ENCODE measurements at places on chromosomes 6 and 20.

DNA sequence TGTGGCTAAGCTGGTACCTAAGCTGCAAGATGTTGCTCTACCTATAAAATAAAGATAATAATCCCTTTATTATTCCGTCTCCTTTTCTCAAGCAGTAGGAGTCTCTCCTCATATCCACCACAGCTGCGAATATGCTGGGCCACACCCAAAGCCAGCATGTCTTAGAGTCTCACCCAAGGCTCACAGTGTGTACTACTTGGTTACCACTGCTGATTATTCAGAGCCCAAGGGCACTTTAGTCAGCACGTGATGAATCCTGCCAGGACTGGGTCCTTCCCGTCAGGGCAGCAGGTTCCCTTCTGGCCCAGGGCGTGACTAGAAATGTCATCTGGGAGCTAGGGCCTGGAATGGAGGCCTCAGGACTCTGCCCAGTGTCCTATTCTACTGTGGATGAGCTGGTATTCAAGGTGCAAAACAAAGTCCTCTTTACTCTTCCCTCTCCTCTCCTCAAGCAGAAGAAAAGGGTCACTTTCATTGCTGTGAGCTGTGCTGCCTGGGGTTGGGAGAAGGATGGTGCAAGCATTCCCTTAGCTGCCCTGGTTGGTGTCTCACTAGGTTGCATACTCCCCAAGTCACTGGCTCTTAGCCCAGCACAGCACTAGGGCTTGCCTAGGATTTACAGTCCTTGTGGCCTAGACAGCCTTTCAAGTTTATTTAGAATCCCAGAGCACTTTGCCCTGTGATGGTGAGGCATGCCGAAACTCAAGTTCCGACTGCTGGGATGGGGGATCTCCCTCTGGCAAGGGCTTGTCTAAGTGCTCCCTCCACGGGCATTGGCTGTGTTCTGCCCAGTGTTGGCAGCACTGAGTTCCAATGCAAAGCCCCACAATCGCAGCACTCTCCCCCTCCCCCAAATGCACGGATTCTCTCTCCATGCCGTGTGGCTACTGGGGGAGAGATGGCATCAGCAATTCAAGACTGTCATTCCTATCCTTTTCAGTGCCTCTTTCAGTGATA, 320.2 kb downstream of the BTBD9 start:
- DNase-seq: no peak

GRCh38 chr6:44428682-44429081, 41.2 kb downstream of the CDC5L start:
- no peak for DNase-seq

GRCh38 chr6:20915626-20916025, 381.4 kb downstream of the CDKAL1 start:
- DNase-seq: no peak

DNA sequence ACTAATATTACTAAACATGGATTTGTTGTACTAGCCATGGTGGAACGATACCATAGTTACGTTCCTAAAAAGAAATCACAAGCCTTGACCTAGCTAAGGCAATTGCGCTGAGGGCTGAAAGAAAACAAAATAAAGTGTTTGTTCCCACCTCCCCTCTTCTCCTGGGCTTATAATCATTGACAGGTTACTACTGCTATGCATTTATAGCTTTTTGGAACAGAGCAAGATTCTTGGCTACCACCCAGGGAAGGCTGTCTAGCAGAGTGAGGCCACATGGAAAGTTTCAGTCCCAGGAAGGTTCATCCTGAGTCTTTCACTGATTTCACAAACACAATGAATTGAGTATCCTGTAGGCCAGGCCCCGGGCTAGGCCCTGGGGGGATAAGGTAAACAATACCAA, 84.6 kb downstream of the TMEM170B start:
- no peak for DNase-seq

- DNase-seq: no peak
Measured at GRCh38 chr6:161696801-161697200, 422.9 kb upstream of the AGPAT4 start.

DNA sequence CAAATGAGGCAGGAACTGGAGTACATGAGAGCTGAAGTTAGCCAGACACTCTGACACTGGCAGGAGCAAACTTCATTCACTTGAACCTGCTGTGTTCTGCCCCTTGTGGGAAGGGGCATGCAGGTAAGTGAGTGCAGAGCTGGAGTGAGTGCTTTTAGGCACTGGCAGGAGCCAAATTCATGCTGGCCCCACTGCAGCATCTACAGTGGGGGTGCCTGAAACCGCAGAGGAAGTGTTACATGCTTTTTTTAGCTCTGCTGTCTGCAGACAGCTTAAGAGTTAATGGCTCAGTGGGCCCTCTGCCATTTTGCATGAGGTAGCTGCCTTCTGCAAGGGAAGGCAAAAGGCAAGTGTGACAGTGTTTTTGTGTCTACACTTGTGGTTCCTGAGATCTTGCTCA, 167.9 kb upstream of the SYNCRIP start:
- DNase-seq: no peak

GRCh38 chr6:24564081-24564480, 69.3 kb downstream of the ALDH5A1 start:
- DNase-seq: no peak

GRCh38 chr6:72769459-72770125, 147.7 kb downstream of the KCNQ5 start:
- no peak for DNase-seq

DNA sequence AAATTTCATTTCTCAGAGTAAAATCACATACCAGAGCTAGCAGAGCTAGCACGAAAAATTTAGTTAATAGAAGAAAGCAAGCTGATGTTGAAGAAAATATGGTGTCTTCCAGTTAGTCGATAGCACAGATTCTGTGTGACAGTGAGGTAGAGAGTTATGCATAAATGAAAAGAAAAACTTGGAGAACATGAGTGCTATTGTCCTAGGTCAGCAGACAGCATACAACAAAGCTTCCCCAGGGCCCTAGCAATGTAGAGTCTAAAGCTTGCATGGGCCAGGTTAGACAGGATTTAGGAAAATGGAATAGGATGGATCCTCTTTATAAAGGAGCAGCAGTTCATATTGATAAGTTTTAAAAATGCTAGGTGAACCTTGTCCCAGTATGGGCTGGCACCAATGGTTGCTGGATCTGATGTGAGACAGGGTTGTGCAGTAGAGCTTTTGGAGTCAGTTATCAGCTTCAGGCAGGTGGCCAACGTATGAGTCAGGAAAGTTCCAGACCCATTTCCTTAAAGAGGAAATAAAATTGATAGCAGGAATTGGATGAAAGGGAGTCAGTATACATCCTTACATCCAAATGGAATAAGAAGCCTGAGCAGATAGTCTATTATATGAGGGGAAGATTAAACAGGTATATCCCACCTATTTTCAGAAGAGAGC, 277.2 kb downstream of the FRK start:
- no peak for DNase-seq

DNA sequence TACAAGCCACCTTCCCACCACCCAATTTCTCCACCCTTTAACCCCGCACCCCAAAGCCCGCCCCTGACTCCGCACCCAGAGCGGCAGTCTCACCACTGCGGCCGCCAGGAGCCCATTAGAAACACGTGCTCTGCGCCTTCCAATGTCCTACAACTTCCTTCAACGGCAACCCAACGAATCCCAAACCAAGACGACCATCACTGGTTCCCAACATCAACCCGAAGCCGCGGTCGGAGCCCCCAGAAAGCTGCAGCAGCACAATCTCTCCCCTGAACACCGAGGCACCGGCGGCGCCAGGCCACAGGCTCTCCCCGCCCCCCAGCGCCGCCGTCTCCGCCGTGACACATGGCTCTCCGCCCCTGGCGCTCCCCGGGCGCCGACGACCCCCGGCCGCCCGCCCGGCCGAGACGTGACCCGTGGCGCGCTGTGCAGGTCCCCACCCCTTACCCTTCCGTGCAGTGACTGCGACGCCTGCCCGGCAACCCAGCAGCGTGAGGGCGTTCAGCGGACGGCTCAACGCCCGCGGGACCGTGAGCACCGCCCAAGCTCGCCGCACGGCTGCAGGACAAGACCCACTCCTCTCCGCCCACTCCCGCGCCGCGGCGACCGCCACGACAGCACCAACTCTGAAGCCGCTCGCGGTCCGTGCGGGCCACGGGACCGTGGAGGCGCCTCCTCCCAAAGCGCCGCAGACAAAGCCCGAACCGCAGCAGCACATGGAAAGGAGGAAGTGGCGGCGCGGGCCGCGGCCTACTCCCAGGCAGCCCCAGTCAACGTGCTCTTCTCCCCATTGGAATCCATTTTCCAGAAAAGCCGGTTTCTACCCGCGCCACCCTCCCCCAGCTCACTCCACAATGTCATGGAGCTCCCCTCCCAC, 551 bp downstream of the SYNCRIP start:
- peak; percentile 37 for DNase-seq

- DNase-seq: peak; percentile 15
Measured at GRCh38 chr20:25623225-25623735, 534 bp downstream of the NANP start.

DNA sequence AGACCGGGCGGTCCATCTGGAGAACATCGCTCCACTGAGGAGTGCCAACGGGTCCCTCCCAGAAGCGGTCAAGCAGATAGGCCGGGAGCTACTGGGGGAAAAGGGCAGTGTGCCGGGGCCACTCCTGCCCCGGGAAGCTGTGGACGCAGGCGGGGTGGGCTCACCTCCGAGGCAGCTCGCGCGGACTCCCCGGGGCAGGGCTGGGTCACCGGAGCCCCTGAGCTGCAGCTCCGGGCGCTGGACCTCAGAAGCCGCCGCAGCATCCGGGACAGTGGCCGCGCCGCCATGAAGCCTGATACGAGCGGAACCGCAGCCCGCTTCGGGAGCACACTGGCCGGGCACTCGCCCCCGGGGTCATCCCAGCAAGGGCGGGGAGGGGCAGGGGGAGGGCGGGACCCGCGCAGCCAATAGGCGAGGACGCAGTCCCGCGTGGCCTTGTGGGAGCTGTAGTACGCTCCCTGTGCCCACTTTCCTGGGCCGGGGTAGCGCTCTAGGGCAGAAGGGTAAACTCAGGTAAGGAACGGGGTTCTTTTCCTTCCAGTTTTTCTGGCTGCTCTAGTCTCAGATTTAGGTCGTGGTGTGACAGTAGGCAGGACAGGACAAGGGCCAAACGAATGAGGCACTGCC, at the start of gene MOCS1:
Gene MOCS1 (minus strand): TSS at position 332 of the 627 bp plus-strand sequence. CDS start 45 bp downstream, at position 287.
- DNase-seq: peak; percentile 46

- no peak for DNase-seq
Measured at GRCh38 chr6:110828396-110828795, 13.1 kb upstream of the CDK19 start.

GRCh38 chr20:58433029-58433647, 44.1 kb downstream of the VAPB start:
- no peak for DNase-seq

- DNase-seq: no peak
Measured at GRCh38 chr20:39190666-39191570, 228.8 kb downstream of the DHX35 start.

DNA sequence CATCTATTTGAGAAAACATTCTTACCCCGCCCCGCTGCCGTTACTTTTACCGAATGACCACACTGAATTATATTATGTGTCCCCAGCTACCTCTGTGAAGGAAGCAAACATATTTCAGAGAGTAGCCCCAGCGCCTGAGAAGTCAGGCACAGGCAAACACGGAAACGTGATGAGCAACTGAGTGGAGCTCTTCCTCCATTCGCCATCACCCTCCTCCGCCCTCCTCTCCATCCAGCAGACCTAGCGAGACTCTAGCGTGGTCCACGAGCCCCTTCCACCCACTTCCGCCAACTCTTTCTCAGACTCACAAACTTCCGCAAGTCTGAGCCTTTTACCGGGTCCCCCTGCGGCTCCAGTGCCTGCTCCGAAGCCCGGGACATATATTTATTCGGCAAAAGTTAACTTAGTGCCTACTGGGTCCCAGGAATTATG, 582 bp downstream of the SNRPB start:
- DNase-seq: peak; percentile 28

DNA sequence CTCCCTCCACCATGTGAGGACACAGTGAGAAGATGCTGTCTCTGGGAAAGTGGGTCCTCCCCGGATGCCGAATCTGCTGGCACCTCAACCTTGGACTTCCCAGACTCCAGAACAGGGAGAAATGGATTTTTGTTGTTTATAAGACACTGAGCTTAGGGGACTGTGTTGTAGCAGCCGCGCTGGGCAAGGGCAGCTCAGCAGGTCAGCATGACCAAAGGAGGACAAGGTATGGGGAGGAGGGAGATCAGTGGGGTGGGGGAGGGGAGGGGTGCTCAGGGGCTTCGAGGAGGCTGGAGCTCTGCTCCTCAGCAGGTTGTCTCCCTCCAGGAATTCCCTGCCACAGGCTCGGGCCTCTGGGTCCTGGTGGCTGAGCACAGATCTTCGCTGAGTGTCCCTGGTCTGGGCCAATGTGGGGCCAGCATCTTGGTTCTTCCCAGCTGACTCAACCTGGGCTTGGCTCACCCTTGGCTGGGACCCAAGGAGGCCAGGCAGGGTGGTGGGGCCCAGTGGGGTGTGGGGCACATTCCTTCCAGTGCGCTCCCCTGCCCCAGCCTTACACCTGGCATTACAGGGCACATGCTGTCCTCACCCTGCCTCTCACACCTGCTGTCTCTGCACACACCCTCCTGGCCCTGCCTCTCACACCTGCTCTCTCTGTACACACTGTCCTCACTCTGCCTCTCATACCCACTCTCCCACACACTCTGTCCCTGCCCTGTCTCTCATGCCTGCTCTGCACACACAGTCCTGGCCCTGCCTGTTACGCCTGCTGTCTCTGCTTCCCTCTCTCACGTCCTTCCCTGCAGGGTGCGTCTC, 107.3 kb downstream of the SYCP2 start:
- DNase-seq: no peak

DNA sequence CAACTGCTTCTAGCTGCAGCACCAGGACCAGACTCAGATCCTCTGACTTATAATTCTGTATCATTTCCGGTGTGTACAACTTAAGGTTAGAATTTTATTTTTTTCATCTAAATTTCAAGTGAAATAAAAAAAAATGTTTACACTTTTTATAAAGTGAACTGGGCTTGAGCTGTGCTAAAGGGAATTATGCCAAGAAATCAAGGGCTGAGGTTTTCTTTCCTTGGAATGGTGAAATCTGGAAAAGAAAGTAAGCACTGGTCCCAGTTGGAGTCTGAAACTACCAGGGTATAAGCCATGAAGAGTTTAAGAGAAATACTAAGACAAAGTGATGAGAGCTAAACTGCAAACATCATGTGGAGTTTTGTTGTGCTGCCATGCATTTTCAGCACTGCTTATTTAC, 21.7 kb upstream of the FYN start:
- no peak for DNase-seq

DNA sequence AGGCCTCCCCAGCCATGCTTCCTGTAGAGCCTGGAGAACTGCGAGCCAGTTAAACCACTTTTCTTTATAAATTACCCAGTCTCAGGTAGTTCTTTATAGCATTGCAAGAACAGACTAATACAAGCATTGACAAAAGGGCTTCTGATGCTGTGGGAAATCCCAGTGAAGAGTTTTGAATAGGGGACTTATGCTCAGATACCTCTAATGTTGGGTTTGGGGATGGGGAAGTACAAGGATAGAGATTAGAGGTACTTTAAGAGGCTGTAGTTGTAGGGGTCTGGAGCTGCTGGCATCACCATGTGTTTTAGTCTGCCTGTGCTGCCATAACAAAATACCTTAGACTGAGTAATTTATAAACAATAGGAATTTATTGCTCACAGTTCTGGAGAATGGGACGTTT, 8.8 kb downstream of the SLX4IP start:
- DNase-seq: no peak

DNA sequence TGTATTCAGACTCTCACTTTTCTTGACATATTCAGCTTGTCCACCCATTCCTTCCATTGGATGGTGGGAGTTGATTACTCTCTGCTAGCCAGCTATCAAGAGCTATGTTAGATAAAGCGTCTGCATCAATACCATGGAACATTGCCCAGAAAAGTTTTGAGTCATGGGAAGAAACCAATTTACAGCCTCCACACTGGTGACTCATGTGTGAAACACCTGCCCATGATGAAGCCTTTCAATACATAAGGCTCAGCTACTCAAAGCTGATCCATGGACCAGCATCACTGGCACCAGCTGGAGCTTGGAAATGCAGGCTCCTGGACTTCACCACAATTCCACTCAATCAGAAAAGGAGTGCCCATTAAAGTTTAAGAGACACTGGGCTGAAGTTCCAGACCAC, 16.1 kb downstream of the PLA2G7 start:
- DNase-seq: no peak

Measured in stimulated activated CD4-positive, alpha-beta T cell treated with anti-CD3 and anti-CD28 coated beads, Interleukin-1b, Interleukin-23, amount 100 ng/mL, for 4 hours (primary cell).